Right ventricle myocardium inferior (tissue), 1 donor: ENCODE measurements at places on chromosomes 11 and 22.
A peak's percentile ranks its signal among the peaks of the same experiment; 100 is the strongest.

DNA sequence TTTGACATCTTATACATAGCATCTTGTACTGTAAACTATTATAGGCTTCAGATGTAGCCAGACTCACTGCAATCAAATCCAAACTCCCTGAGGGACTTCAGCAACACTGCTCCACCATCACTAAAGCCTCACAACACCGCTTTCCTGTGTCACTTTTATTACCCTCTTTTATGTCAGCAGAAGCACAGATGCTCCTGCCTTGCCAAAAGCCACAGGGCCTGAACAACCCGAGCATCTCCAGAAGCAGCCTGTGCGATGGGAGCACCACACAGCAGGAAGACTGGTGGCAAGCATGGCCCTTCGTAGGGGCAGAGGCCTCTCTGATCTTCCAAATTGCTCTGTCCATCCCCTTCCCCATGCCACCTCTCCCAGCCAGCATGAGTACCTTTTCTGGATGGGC lies 22.9 kb downstream of the TMEM123 start:
- DNase-seq, result no peak

DNA sequence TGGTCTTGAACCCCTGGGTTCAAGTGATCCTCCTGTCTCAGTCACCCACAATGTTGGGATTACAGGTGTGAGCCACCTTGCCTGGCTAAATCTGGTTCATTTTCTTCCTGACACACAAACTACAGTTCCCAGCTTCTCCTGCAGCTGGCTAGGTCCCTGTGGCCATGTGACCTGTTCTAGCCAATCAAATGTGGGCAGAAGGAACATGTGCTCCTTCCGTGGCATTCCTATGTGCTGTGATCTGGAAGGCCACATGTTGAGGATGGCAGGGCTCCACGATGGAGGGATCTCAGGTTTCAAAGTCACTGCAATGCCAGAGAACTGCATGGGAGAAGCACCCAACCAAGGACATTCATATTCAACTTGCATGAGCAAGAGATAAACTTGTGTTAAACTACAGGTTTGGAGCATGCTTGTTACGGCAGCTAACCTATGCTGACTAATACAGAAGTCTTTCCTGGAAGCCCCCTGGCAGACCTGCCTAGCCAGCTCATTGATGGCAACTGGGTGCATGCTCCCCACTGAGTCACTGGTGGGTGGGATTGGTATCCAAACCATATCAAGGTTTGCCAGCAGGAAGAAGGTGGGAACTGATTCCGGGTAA lies 86.0 kb downstream of the RPS6KA4 start:
- DNase-seq, result no peak

DNA sequence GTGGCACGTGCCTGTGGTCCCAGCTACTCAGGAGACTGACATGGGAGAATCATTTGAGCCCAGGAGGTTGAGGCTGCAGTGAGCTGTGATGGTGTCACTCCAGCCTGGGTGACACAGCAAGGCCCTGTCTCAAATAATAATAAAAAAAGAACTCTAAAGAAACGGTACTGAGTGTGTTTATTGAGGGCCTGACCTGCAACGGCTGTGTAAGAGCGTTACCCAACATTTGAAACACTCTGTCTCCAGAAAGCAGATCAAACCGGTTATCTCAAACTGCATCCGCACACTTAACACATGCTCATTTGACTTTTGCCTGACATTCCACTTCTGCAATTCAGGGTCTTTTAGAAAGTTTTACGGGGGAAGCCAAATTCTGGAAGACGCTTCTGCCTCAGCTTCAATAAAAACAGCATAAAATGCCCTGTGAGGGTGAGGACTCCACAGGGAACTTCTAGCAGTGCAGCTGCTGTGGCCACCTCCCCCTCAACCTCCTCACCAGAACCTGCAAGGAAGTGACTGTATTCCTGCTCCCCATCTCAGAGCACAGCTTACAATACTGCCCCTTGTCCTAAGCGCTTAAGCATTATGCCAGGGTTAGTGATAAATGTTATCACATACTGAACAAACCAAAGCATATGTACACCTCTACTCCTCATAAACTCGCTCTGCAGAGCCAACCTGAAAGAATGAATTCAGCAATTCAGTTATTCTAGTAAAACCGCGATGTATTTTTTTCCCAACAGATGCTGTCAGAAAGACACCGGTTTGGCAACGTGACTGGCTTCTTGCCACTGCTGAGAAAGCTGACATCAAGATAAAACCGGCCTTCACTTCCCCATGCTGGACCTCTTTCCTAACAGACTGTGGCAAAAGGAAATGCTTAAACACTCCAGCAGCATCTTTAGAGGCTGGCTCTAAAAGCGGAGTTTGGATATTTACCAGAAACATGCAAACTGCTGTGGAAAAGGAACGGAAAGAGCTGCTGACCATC lies 52.2 kb downstream of the PRDM10 start:
- DNase-seq, result no peak

GRCh38 chr11:90908074-90908473 lies 685.2 kb upstream of the CHORDC1 start:
- no peak for DNase-seq

GRCh38 chr22:39943953-39944872 lies 16.0 kb upstream of the TMA7B start:
- DNase-seq, result no peak

DNA sequence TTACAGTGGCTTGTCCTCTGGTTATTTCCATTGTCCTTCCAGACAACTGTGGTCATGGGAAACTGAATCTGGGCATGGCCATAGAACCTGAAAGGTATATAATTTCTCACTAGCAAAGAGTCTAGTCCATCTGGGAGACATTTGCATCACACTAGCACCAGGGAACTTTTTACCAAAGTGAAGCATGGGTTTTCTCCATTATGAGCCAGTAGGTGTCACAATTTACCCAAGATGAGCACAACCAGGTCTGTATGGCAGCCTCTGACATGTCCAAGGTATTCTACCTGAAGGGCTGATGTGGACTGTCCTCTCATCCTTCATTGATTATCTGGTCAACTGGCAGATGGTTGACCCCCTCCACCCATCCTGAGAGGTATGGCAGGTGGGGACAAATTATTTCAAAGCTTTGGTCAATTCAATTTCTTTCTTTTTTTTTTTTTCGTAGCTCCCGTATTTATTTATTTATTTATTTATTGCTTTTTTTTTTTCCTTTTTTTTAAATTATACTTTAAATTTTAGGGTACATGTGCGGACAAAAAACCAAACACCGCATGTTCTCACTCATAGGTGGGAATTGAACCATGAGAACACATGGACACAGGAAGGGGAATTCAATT lies 425.9 kb downstream of the TMEM135 start:
- no peak for DNase-seq

DNA sequence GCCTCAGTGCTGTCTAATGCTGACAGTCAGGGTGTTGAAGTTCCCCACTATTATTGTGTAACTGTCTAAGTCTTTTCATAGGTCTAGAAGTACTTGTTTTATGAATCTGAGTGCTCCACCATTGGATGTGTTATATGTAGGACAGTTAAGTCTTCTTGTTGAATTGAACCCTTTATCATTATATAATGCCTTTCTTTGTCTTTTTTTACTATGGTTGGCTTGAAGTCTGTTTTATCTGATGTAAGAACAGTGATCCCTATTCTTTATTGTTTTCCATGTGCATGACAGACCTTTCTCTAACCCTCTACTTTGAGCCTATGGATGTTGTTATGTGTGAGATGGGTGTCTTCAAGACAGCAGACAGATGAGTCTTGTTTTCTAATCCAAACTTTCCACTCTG lies 107.8 kb upstream of the C11orf58 start:
- no peak for DNase-seq

GRCh38 chr11:36241497-36241896 lies 47.7 kb downstream of the COMMD9 start:
- no peak for DNase-seq

DNA sequence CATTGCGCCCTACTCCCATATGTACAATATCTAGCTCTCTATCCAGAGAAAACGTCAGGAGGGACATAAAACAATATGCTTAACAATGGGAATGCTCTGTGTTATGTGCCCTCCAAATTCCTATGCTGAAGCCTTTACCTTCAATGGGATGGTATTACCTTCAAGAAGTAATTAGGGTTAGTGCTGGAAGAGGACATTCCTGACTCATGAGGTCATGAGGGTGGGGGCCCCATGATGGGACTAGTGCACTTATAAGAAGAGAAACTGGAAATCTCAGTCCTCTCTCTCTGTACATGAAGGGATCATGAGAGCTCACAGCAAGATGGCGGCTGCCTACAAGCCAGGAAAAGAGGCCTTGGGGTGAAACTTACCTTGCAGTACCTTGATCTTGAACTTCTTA lies 20.3 kb downstream of the MMP20 start:
- DNase-seq, result no peak

GRCh38 chr11:120302001-120302805 lies 22.9 kb upstream of the TLCD5 start:
- DNase-seq, result no peak

DNA sequence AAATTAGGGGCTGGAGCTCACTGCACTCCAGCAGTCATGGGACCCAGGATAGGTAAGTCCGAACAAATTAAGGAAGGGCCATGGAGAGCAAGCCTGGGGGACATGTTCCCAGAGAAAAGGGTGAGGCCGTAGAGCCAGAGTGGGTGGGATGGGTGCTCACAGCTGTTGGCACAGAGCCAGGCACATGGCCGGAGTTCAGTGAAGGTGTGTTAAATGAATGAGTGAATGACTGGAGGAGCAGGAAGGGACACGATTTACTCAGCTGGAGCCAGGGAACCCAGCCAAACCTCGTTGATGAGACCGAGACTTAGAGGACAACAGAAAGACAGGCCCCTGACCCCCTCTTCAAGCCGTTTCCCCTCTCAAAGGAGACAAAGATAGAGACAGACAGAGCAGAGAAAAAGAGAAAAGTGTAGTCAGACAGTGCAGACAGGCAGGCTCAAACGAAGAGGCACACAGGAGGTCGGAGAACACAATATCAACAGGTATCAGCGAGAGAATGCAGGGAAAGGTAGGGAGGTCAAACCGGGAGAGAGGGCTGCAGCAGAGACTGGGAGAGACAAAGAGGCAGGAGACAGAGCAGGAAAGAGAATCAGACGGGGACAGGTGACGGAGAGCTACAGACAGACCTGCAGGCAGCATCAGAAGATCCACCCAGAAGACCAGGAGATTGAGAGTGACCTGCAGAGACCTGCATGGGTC lies 590 bp downstream of the SLCO2B1 start:
- DNase-seq, result no peak

DNA sequence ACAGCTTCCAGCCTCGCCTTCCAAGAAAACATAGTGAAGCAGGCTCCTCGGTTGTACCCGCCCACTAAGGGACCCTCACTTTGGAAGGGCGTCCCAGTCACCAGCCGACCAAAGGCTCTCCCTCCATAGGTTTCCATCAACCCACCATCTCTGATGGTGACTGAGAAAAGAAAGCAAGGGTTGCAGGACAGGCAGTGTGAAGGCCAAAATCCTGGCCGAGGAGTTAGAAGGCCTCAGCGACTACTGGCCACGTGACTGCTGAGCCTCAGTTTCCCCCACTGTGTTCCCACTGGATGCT lies 2.7 kb downstream of the FXYD6 start:
- DNase-seq, result no peak

- DNase-seq, result no peak
Measured at GRCh38 chr22:47166446-47167016, 404.1 kb downstream of the TBC1D22A start.

DNA sequence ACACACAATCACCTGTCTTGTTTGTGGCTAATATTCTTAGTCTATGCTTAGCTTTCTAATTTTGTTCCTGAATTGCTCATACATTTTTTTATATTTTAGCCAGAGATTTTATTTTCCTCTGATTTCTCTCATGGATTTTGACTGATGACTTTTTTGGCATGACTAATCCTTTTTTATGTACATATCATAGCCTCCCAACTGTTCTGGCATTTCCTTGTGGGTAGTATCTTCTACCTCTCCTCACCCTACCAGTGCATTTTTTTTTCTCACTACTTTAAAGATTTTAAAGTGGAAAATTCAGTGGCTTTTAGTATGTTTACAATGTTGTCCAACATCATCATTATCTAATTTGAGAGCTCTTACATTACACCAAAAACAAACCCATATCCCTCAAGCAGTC lies 84.4 kb upstream of the TENM4 start:
- no peak for DNase-seq

GRCh38 chr22:43829904-43830851 lies 18.1 kb upstream of the EFCAB6 start:
- DNase-seq, result peak; percentile 91

DNA sequence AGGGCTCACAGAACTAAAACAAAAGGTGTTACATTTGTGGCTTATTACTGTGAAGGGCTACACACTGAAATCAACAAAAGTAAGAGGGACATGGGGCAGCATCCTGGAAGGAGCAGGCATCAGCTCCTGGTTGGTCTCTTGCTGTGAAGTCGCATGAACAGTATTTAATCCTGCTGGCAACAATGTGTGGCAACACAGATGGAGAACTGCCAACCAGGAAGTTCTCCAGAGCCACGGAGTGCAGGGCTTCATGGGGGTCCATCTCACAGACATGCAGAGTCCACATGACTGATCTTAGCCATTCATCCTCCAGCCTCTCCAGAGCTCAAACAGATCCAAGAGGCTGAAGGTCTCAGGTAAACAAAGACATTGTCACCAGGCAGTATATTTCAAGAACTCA lies 32.8 kb upstream of the FGF3 start:
- DNase-seq, result no peak

DNA sequence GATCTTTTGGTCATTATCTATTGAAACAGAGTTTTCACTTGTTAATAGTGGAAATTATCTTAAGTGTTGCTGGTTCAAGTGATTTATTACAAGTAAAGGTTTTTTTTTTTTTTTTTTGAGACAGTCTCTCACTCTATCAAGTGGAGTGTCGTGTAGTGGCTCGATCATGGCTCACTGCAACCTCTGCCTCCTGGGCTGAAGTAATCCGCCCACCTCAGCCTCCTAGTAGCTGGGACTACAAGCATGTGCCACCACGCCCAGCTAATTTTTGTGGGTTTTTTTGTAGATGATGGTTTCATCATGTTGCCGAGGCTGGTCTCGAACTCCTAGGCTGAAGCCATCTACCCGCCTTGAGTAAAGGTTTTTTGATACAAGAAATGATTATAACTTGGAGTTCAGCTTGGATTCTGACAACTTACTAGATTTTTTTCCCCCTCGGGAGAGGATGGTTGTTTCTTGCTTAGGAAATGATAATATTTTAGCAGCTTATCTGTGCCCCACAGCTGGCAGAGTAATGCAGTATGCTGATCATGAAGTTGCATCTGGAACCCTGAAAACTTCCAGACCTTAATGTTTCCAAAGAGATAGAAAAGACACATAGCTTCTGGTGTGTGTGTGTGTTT lies 68.9 kb downstream of the MTMR3 start:
- no peak for DNase-seq

- DNase-seq, result no peak
Measured at GRCh38 chr11:32305460-32305859, 129.9 kb downstream of the WT1 start.

DNA sequence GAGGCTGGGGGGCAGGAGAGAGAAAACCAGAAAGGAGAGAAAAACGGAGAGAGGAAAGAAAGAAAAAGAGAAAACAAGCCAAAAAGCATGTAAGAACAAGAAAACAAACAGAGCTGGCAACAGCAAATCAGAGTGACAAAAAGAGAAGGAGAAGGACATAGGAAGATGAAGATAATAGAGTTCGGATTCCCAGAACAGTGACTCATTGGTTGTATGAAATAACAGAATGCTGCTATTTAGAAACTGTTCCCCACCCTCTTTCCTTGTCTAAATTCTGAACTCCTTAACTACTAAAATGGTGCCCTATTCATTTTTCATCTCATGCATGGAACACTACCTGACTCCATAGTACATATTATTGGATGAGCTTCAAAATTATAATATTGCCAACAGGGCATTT lies 317.4 kb downstream of the C11orf87 start:
- DNase-seq, result no peak
